ENCODE measurements at places on chromosomes 5 and 9.

- DNase-seq, result no peak
Observed at GRCh38 chr5:119468286-119468685, 16.0 kb downstream of the HSD17B4 start.

DNA sequence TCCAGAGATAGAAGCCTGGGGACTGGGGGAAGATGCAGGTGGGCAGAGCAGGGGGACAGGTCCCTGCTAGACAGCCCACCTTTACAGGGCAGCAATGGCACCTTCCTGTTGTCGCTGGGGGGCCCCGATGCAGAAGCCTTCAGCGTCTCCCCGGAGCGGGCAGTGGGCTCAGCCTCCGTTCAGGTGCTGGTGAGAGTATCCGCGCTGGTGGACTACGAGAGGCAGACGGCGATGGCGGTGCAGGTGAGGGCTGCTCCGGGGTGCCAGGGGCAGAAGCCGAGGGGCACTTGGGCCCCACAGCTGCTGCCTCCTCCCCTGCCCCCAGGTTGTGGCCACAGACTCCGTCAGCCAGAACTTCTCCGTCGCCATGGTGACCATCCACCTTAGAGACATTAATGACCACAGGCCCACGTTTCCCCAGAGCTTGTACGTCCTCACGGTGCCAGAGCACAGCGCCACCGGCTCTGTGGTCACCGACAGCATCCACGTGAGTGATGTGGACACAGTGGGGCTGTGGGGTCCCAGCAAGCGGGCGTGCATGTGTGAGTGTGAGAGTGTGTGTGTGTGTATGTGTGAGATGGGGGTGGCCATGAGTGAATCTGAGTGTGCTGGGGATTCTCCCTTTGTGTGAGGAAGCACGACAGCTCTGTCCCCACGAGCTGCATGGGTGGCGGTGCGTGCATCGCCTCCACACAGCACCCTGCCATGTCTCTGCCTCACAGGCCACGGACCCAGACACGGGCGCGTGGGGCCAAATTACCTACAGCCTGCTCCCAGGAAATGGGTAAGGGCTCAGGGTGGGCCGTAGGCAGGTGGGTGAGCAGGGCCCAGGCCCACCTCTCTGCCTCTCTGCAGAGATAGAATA lies 28.4 kb downstream of the CDHR2 start:
- no peak for DNase-seq

GRCh38 chr9:89686126-89686525 lies 81.3 kb downstream of the GADD45G start:
- no peak for DNase-seq

GRCh38 chr9:26244661-26245451 lies 566.6 kb upstream of the TUSC1 start:
- no peak for DNase-seq

Measured in GM19239 (cell line).